ENCODE measurements at places on chromosomes 3 and 15.

GRCh38 chr3:140449413-140450256 lies 228.2 kb upstream of the TRIM42 start:
- DNase-seq: no peak

DNA sequence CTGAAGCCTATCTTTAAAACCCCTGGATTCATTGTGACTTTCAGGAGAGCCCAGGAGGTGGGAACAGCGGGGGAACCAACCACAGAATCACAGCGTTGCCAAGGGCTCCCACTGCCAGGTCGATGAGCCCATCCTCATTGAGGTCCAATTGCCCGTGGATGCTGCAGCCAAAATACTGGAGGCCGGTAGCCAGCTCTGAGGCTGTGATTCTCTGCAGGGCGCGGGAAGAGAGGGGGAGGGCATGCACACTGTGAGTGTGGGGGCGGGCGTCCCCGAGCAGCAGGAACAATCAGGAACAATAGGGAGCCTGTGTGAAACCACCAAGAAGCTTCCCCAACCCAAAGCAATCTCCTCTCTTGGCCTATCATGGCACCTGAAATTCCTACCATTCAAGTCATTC lies 53.4 kb downstream of the FEM1B start:
- no peak for DNase-seq

- DNase-seq: no peak
These were observed 41.2 kb downstream of the CEP63 start for GRCh38 chr3:134527037-134527436.

DNA sequence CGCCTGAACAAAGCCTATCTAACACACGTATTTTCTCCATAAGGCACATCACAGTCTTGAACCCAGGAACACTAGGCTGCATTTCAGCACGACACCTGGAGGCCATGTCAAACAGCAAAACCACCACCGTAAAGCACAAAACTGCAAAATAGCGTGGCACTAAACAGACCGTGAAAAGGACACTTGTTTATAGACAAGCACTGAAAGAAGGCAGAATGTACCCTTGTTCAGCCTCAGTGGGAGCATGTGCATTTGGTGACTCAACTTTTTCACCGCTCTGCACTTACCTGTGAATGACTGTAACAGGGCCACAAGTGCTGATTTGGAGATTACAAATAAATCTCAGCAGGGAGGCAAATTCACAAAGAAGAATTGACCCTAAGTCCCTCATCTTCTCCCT lies 80.8 kb downstream of the ISG20 start:
- DNase-seq: no peak

DNA sequence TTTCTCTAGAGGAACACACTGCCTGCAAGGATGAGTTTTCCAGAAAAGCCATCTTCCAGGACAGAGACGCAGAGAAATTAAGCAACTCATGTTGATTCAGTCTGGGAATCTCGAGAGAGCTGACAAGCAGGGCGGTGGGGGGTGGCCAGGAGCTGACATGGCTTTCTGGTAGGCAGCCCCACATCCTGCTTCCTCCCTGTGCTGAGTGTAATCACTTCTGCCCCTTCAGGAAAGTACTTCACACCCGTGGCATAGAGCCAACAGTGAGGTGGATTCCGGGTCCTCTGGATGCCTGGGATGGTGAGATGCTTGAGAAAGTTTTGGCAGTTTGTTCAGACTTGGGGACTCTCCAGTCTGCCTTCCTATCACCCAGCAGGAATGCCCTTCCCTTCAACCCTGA lies 221.1 kb downstream of the SLCO3A1 start:
- DNase-seq: no peak

DNA sequence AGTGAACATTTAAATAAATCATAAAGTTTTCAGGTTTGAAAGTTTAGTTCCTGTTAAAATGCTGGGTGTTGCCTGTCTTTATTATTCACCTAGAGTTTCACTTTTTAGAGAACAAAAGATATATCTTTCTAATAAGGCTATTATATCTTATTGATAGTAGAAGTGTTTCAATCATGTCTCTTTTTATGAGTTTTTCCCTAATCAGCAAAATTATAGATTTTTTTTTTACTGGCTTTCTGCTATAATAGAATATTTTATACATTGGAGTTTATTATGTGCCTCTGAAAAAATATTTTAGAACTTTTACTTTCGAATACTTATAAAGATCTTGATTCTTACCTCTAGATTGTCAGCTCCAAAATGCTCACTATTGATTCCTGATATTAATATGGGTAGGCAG lies 131.5 kb downstream of the BBX start:
- no peak for DNase-seq

- no peak for DNase-seq
These were observed 183.9 kb downstream of the TPRG1 start for GRCh38 chr3:189355481-189356201.

- no peak for DNase-seq
These were observed 27.9 kb upstream of the TBC1D21 start for GRCh38 chr15:73845507-73845906.

- no peak for DNase-seq
These were observed 17.4 kb upstream of the CHD2 start for GRCh38 chr15:92882697-92883162.

- DNase-seq: no peak
These were observed 216.5 kb downstream of the BBX start for GRCh38 chr3:107739227-107739626.

- no peak for DNase-seq
These were observed 12.8 kb downstream of the MYZAP start for GRCh38 chr15:57604507-57604906.

DNA sequence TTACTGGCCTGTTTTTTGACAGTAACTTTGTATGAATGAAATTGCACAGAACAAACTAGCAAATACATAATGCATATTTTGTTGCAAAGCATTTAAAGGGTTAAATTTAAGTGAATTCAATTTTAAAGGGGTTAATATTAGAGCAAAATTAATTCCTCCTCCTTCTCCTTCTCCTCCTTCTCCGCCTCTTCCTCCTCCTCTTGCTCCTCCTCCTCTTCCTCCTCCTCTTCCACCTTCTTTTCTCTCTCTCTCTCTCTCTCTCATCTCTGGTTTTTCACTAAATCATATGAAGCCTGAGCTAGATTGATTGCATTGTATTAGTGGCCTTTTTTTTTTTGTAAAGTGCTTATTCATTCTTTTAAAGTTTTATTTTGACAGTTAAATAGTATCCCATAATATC lies 154.5 kb downstream of the THRB start:
- no peak for DNase-seq
